ENCODE measurements at places on chromosomes 6 and 20.

- no peak for DNase-seq
These were observed 22.0 kb downstream of the LYRM2 start for GRCh38 chr6:89616531-89616930.

DNA sequence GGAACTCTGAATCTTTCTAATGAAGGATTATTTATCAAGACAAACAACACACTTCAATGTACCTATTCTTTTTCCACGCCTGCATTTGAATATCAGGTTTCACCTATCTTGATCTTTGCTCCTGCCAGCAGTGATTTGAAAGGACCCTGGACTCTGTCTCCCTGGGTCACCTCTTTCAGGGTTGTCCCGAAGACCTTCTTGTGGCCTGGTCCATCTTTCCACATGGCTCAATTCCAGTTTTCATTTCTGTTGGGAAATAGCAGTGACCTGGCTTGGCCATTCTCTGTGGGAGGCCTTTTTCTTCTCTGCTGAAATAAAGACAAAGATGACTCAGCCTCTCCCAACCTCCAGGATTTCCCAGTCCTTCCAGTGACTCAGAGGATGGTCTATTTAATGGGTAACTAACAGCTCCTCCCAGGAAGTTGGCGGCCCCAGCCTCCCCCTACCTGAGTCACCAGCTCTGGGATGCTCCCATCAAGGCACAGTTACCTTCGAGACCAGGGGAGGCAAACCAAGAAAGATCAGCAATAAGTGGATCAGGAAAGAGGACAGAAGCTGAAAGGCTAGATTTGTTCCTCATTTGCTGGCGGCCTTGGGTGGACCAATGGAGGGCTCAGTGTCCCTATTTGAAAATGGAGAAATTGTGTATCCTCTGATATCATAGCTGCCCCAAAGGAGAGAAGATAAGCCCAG, 120.2 kb upstream of the RNF24 start:
- DNase-seq = no peak

DNA sequence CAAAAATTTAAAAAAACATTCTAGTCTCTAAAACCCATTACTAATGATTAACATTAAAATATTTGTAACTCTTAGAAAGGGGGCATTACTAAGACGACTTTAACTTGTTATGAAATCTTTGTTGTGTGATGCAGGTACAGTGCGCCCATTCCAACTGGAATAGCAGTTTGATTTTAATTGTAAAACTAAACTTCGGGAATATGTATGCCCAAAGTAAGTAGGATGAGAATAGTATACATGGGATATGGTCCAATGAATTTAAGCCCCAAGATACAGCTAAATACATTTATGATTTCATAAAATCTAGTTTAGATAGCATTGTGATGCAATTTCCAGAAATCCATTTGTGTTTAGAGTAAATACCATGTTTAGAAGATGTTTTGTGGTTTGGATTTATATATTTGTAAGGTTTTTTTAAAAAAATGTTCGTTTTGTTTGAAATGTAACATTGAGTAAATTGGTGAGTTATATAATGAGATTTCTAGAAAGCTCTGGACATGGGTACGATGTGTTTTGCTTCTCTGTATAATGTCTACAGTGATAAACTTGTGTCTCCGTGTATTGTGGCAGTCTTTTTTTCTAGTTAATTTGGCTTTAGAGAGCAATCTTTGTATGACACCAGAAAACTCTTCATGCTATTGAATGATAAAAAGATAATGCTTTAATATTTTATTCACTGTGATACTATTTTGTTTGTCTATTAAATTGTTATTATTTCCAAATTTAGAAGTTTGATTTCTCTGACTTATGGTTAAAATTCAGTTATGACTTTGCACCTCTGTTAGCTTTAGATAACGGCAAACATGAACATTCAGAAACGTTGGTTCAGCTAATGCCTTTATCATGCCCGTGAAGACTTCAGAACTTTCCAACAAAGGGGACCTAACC, 54.8 kb downstream of the RNF182 start:
- DNase-seq = no peak

- DNase-seq = no peak
These were observed 240.4 kb upstream of the MARCKS start for GRCh38 chr6:113616701-113617274.

- DNase-seq = peak; percentile 53
These were observed 103.0 kb downstream of the EDN3 start for GRCh38 chr20:59403261-59403961.

GRCh38 chr6:132179955-132180354, 221.3 kb downstream of the MOXD1 start:
- DNase-seq = no peak

GRCh38 chr6:160775792-160776580, 73.9 kb downstream of the PLG start:
- DNase-seq = no peak

- DNase-seq = no peak
These were observed 189.4 kb downstream of the ZFP64 start for GRCh38 chr20:52001999-52002666.

DNA sequence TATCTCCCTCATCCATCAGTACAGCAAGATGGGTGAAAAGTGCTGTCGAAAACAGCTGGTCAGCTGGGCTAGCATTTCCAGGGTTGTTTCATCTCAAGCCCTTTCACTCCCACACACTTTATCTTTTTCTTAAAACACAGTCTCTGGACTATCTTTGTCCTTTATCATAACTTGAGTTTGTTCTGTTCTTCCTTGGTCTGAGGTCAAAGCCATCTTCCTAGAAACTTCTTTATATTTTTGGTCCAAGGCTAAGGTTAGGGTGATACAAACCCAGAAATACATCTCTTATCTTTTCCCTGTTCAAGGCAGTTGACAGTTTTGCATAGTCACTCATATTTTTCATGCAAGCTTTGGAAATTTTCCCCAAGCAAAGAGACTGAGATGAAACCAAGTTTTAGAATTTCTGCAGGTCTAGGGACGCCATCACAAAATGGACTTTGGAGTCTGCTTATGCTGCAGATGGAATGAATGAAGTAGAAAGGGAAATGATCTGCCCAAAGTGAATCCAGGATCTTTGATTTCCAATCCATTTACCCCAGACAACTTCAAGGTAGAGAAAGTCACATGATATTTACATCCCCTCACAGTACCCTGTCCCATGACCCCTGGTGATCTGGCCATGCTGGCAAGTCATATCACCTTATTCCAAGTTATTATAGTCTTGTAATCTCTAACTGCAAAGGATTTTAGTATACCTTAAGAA, 297.0 kb downstream of the ZNF217 start:
- no peak for DNase-seq

DNA sequence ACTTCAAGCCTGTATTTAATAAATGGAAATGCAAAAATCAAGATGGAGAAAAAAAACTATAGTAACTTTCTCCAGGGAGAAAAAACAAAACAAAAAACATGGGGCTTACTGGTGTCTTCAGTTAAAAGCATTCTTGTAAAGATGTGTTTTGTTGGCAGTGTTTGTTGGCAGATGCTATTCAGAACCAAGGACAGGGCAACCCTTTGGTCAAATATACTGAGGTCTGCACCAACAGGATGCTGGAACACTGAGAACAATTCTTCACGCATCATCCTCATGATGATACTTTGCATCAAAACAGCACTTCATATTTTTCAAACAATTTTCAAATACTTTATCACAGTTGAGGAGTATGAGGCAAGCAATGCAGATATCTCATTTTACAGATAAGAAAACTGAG, 63.7 kb upstream of the CBLN4 start:
- no peak for DNase-seq

DNA sequence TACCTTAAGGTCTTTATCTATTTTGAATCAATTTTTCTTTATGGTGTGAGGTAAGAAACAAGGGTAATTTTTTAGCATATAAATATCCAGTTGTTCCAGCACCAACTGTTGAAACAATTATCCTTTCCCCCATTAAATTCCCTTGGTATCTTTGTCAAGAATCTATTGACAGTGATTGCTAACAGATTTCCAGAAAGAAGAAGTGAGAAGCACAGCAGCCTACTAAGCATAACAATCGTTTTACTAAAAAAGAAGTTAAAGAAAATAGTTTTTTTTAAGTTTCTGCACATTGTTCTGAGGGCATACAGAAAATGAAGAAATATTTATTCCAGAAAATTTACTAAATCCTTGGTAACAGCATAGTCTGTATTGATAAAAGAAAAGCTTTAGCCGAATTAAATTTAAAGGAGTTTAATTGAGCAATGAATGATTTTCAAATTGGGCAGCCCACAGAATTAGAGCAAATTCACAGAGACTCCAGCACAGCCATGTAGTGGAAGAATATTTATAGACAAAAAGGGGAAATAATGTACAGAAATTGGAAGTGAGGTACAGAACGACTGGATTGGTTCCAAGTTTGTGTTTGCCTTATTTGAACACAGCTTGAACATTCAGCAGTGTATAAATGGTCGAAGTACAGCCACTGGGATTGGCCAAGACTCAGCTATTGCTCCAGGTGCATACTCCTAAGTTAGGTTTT, 97.9 kb upstream of the UST start:
- DNase-seq = no peak

GRCh38 chr6:170025341-170025911, 265.5 kb downstream of the DLL1 start:
- DNase-seq = no peak

DNA sequence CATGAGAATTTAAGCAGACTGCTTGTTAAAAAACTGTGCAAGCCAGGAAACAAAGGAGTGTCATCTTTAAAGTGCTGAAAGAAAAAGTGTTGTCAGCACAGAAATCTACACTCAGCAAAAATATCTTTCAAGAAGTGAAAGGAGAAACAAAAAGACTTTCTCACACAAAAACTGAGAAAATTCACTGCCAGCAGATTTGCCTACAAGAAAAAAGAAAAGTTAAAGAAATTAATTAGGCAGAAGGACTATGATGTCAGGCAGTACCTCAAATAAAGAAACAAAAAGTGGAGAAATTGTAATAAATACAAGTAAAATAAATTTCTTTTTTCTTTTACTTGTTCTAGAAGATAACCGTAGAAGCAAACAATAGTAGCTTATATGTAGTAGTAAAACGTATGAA, 171.6 kb upstream of the CEP162 start:
- no peak for DNase-seq

DNA sequence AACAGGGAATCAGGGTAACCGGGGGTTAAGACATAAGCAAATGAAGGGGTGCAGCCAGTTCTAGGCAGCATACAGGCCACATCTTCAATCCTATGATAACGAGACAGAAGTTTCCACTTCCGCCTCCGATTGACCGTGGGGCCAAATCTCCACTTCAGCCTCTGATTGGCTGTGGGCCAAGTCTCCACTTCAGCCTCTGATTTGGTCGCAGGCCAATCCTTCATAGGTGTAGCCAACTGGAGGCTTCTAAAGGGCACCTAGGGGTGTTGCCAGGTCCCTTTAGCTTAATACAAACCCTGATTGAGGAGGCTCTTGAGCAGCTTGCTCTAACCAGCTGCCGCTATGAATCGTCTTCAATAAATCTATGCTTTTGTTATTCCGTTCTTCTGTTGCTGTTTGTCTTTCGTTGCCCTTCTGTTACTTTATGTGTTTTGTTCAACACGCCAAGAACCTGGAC, 2.1 kb upstream of the ERGIC3 start:
- DNase-seq = peak; percentile 46

DNA sequence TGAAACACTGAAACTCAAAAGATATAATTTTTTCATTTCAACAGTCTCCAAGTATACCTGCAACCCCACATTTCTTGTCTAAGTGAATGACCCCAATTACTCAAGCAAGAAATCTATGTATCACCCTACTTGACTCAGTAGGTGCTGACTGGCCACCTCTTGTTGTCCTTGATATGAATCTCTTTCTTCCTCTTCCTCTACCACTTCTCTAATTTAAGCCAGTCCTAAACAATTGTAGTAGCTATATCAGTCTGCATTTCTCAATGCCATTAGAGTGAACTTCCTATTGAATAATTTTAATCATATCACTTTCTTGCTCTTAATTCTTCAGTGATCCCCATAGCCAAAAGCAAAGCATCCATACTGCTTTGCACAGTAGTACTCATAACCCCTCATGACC, 93.2 kb downstream of the NKAIN2 start:
- no peak for DNase-seq

DNA sequence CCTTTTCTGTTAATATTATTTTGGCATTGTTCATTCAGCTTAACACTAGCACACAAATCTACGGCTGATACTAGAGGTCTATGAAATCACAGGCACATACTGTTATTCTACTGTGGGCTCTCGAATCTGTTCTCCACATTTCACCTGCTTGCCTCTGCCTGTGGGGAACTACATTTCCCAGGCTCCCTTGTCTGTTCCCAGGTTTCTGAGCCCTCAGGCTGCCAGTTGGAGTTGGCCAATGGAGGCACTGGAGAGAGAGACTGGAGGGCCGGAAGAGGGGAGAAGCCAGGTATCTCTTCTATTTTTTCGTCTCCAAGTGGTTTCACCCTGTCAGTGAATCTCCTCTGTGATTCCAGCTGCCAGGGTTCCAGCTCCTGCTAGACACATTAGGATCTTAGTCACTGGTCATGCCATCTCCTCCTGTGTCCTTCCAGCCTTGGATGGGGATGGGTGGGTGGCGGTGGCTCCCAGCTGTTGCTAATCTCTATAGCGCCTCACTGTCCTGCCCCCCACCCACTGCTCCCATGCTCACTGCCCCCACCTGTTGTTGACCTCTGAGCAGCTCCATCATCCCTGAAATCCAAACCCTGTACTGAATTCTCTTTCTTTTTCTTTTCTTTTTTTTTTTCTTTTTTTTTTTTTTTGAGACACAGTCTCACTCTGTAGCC, 188.2 kb downstream of the LRFN2 start:
- no peak for DNase-seq

- no peak for DNase-seq
These were observed 118.7 kb downstream of the ATG5 start for GRCh38 chr6:106206905-106207304.

DNA sequence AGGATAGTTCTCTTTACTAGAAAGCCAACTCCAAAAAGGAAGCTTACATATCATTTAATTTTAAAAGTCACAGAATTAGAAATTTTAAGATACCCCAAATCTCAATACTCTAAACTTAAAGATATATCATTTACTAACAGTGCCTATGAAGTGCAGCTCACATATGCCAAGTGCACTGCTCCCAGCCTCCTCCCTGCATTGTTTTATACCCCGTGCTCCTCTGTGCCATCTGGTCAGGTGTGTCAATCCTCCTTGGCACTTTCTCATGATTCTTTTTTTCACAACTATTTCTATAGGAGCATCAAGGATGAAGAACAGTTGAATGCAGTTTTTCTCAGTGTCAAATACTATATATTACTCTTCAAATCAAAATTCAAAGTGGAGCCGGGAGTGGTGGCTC, 8.8 kb downstream of the MAP7 start:
- no peak for DNase-seq

DNA sequence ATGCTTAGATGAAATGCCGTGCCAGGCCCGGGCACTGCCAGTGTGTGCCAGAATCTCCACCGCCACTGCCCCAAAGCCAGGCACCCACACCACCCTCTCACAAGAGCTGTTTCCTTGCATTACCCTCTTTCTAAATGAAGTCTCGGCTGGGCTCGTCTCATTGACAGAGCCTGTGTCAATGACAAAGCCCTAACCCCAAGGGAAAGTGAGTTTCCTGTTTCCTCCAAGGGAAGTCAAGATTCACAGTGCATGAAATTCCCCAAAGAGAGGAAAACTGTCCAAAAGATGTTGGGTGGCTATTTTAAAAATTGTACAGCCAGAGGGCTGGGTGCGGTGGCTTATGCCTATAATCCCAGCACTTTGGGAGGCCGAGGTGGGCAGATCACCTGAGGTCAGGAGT, 75.4 kb upstream of the AKAP12 start:
- no peak for DNase-seq

All from CD4-positive, alpha-beta T cell treated with Interferon gamma for 1 hour (primary cell).